Stimulated activated naive CD4-positive, alpha-beta T cell treated with Interleukin-2 at 50 U/mL for 16 hours (primary cell): ENCODE measurements at places on chromosomes 13 and 19.

- peak; percentile 19 for DNase-seq
These were observed 3.5 kb downstream of the MKNK2 start for GRCh38 chr19:2047449-2048103.

DNA sequence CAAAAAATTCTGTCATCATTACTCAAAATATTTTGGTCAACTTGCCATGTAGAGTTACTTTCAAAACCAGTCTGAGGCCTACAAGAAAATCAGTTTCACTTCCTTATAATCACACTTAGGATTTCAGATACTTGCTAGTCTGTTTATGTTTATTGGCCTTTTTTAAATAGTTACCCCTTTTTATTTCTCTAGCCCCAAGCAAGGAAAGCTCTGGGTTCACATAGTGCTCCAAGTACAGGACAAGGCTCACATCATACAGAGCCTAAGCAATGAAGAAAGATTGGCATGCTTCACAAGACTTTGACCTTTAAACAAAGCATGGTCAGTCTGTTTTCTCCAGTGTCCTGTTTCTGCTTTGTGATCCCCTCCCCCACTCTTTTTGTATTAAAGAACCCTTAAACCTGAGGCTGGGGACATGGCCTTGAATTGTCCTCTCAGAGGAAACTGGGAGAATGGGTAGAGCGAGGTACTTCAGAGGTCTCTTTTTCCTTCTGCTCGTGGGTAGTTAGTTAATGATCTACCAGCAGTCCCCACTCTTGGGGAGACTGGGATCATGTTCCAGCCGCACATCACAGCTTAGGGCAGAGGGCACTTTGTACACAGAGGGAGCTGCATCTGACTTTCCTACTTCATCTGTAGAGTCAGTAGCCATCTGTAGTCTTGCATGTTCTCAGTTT lies 30.7 kb downstream of the CEACAM1 start:
- DNase-seq = no peak

DNA sequence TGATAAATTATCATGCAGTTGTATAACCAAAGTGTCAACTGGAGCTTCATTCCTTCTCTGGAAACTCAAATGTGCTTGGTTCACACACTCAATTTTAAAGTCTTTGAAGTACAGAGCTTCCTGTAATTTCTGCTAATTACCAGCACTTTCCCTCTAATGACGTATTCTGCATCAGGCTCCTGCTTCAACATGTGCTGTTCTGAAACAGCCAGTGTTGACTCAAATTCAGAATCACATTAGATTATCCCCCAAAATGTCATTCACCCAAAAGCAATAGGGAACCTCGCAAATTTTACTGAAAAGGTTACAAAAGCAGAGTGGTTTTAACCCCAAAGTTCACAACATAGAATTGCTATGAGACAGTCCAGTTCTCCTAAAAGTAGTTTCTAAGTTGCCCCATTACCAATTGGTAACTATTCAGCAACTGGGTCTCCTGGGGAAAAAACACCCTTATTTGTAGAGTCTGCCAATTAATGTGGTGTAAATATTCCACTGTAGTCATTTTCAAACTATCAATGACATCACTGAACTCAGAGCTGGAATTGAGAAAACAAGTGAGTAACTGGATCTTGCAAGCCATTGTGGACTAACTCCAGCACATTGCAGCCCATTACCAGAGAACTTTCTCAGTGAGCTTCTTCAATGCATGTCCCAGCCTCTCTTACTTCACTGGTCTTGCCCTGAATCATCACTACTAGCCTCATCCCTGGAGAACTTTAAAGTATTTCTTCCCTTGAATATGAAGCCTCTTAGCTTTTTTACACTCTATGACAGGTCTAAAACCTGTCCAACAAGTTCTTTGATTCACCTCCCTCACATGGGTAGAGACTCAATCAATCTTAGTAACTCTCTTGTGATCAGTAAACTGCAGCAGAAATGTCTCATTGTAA lies 955.4 kb downstream of the EFNB2 start:
- no peak for DNase-seq

DNA sequence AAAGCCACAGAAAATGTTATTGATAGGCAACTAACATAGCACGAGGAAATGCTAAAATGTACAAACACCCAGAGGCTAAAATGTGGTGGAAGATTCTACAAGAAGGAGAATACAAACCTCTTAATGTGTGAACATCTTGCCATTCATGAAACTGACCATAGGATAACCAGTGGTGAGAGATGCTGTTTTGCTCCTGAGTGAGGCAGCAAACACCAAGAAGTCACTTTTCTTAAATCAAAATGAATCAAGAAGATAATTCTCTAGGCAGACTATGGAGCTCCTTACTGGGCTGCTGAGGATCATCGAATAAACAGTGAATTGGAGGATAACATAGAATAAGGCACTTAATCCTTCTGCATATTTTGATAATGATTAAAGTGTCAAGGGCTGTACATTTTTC lies 375.4 kb upstream of the SLITRK6 start:
- DNase-seq = no peak

- peak; percentile 65 for DNase-seq
These were observed 13.6 kb downstream of the LCP1 start for GRCh38 chr13:46168341-46168740.

DNA sequence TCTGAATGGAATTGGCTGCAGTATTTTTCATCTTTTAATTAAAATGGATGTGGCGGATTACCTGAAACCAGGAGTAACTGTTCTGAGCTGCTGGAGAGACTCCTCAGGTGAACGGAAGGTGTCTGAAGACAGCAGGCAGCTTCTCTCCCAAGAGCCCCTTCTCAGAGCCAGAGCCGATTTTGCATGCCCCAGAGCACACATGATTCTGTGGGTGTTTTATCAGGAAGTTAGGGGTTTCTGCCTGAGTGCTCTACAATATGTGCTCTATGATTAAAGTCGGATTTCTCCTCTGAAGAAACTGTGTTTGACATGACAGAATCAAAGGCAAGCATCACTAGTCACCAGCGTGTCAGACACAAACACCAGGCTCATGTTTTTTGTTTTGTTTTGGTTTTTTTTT lies 60.7 kb upstream of the MCF2L start:
- no peak for DNase-seq

GRCh38 chr19:7109678-7110289 lies 40.3 kb downstream of the ZNF557 start:
- DNase-seq = no peak

GRCh38 chr19:46147791-46148288 lies at the start of gene IGFL2:
IGFL2 (plus strand) TSS chr19:46148238; CDS start chr19:46148279, 41 bp downstream.
- DNase-seq = no peak

GRCh38 chr13:60727140-60727539 lies 330.1 kb downstream of the TDRD3 start:
- no peak for DNase-seq

DNA sequence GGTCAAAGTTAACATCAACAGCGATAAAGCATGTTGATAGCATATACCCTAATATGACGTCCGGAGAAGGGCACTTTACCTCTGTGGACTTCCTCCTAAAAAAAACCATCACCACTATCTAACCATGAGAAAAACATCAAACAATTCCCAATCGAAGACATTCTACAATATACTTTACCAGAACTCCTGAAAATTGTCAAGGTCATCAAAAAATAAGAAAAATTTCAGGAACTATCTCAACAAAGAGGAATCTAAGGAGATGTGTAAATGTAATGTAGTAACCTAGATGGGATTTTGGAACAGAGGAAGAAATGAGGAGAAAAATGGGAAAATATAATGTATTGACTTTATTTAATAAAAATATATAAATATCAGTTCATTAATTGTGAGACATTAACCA lies 1026.8 kb upstream of the MIR17HG start:
- DNase-seq = no peak

DNA sequence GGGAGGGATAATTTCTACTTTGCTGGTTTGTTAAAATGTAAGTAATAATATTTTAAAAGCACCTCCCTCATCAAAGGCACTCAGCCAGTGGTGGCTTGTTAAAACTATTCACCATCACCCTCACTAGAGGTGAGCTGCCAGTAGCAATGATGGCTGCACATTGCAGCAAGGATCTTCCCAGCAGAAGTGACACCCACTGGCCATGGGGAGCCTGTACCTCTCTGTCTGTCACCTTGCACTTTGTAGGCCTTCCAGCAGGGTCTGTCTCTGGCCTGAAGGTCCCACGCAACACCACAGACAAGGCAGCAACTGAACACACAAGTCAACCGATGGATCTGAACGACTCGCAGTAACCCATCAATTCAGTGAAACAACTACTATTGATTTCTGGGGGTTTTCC lies 47.3 kb upstream of the C13orf42 start:
- no peak for DNase-seq

- no peak for DNase-seq
These were observed 2.1 kb upstream of the SIGLEC8 start for GRCh38 chr19:51460164-51460992.

DNA sequence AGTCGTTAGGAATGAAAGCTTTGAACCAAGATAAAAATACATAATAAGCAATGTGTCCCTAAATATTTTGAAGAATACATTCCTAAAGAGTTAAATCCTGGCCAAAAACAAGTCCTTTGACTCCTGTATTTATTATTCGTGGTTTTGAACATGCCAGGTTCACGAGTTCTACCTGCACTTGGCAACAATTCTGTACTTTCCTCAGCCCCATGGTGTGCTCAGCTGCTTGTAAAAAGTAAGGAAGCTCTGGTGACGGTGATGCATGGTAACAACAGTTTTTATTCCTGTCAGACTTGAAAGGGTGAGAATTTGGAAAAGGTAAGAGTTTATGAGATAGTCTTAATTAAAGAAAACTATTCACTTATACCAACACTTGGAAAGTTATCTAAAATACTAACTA lies 95.0 kb upstream of the KLF12 start:
- DNase-seq = no peak

- DNase-seq = no peak
These were observed 191.1 kb downstream of the RGCC start for GRCh38 chr13:41648314-41648935.

DNA sequence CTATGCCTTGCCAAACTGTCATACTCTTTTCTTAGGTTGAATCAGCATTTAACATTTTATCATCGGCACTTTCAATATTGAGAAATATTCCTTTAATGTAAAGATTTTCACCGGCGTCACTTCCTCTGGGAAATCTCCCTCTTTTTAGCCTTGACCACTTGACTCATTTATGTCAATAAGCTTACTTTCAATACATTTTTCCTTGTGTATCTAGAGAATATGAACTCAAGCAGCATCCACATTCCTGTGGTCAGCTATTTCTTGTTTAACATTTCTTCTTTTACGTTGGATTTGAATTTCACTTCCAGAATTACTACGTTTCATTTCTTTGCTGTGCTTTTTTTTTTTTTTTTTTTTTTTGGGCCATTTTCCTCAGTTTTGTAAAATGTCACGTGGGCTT lies 271.2 kb upstream of the HTR2A start:
- no peak for DNase-seq

- DNase-seq = no peak
These were observed 25.2 kb upstream of the ZNF845 start for GRCh38 chr19:53308339-53308811.

GRCh38 chr13:85095418-85096272 lies 703.6 kb downstream of the SLITRK6 start:
- no peak for DNase-seq

DNA sequence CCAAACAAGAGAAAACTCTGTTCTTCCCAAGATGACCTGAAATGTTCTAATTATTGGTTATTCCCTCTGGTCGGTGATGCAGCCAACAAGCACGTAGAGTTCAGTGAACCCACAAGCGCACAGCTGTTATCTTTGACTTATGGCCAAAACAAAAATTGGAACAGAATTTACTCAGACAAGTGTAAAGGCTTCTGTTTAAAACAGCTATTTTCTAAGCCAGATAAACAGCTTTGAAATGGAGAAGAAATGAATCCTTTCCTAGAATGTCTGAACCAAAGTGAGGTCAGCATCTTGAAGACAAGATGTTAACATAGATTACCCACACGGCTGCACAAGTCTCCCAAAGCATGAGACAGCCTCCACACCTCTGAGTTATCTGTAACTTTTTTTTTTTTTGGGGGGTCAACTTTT lies 669.2 kb downstream of the DIAPH3 start:
- no peak for DNase-seq

GRCh38 chr13:113552786-113553434 lies 31.6 kb upstream of the TFDP1 start:
- no peak for DNase-seq

DNA sequence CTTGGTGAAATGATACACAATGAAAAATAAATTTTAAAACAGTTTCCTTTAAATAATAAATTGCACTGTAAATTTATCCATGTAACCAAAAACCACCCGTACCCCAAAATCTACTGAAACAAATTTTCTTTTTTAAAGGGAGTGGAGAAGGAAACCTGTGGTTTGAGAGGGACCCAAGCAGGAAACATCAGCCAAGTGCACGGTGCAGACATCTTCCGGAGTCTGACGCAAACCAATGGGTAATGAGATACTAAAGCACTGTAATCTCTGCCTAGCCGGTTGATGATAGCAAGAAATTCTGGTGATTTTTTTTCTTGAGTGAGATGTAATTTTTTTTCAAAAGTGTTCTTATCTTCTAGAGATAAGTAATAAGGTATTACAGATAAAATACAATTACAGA lies 115.4 kb downstream of the ABCC4 start:
- DNase-seq = peak; percentile 4

- peak; percentile 69 for DNase-seq
These were observed 29.0 kb downstream of the CARS2 start for GRCh38 chr13:110676595-110677587.

- no peak for DNase-seq
These were observed 57.7 kb upstream of the TUBA3C start for GRCh38 chr13:19239114-19239860.

- DNase-seq = no peak
These were observed 625.7 kb upstream of the PCDH9 start for GRCh38 chr13:67855741-67856238.

- DNase-seq = no peak
These were observed 904.2 kb upstream of the MIR17HG start for GRCh38 chr13:90443268-90443667.

- no peak for DNase-seq
These were observed 111.8 kb downstream of the SACS start for GRCh38 chr13:23321535-23322241.

GRCh38 chr13:75818179-75818967 lies 182.2 kb downstream of the LMO7 start:
- no peak for DNase-seq

- peak; percentile 27 for DNase-seq
These were observed 211.8 kb downstream of the RBM26 start for GRCh38 chr13:79194272-79194671.

GRCh38 chr19:40700083-40700482 lies 9.6 kb upstream of the NUMBL start:
- no peak for DNase-seq

- no peak for DNase-seq
These were observed 93.7 kb downstream of the TRPC4 start for GRCh38 chr13:37775871-37776270.

GRCh38 chr19:10269333-10270179 lies 1.4 kb upstream of the ICAM1 start:
- DNase-seq = peak; percentile 80
